Endothelial cell of umbilical vein (primary cell): ENCODE measurements at places on chromosomes 7 and 10. TPM values are rescaled to one million over a fixed set of nuclear protein-coding genes. Genes with fewer than 3 reads are reported as not detected.

Gene TMEM120A
- 133 and 159 TPM in 2 replicates for polyA plus RNA-seq

DNA sequence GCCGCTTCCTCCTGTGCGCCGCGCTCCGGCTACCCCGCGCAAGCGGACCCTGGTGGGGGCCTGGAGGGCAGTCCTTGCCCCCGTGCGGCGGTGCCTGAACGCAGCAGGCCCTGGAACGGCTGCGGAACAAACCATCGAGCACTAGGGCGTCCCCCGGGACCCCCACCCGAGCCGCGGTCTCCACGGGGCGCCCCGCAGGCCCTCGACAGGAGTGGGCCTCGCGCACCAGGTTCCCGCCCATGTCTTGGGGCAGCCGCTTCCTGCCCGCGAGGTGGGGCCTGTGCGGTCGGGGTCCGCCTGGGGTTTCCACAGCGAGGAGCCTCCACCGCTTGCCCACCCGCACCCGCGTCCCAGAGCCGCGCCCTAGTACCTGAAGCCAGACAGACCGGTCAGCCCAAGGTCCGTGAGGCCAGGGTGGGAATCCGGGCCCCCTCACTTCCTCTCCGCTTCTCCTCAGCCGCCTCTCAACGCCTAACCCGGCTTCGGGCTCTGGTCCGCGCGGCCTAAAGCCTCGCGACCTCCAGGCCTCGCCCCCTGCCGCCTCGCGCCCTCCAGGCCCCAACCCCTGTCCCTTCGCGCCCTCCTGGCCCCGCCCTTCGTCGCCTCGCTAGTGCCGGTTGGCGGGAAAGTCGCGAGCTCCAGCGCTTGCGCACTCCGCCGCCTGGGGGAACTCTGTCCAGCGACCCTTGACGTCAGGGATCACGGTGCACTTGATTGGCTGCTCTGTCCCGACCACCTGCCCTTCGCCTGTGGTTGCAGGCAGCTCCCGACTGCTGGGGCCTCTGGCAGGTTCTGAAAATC, 7.0 kb upstream of the GBX1 start:
- peak; percentile 36 for DNase-seq

- no peak for DNase-seq
These were observed 16.0 kb upstream of the PRSS1 start for GRCh38 chr7:142733271-142733670.

DNA sequence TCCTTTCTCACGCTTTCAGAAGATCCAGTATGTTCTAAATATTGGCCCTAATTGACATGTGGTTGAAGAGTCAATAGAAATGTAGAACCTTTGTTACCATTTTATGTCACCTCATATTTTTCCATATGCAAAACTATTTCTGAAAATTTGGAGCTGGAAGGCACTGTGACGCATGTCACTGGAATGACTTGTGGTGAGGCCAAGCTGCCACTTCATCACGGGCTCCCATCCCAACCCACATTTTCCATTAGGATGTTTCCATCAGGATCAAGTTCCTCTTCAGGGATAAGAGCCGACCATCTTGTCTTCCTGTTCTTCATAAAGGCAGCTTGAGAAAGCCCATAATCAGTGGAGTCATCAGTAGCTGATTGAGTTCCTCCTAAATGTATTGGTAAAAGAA, 1241.7 kb downstream of the GATA3 start:
- DNase-seq = no peak

Gene MTPN
- 47.9 and 58.1 TPM in 2 replicates for polyA plus RNA-seq

DNA sequence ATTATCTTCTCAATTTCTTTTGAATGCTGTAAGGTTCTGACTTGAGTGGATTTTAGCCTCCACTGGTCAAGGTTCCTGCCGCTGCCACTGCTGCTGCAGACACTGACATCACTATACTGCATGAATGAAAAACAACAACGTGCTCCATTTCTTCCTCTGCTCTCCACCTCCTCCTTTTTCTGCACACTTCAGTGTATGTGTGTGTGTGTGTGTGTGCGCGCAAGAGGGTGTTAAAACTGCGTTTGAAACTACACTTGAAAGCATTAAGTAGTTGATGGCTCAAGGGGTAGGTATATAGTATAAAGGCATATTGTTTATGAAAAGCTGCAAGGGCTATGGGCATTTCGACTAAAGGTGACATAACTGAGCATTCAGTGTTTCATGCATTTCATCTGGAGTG, 3.5 kb downstream of the GLCCI1 start:
- no peak for DNase-seq

DNA sequence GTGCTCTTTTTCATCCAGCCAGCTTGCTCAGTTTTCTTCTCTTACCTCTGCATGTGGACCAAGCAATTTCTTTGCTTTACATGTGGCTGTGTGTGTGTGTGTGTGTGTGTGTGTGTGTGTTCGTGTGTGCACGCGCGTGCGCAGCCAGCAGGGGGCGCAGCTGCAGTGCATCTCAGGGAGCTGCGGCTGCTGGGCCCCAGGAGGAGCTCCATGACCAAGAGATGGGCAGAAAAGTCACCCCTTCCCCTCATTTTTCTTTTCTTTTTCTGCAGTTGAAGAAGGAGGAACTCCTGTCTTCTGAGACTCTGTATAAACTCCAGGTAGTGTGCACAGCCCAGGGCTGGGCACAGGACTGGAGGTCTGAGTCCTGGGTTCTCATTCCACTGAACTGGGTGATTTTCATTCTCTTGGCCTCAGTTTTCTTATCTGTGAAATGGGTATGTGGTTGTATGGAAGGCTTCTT, 41.8 kb downstream of the BLNK start:
- peak; percentile 49 for DNase-seq

DNA sequence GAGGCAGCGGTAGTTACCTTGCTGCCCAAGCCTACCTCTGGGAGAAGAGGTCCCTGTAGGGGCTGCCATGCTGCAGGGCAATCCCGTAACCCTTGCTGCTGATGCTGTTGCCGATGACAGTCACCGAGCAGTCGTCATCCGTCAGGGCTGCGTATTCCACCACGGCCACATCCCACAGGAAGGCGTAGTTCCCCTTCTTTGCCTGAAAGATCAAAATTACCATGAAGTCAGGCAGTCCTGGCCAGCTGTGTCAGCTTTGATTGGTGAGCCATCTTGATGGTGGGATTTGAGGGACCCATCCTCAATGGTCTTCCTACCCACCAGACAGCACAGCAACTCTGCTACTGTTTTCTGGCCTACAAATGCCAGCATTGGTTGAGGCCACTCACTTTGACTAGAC, 746.8 kb downstream of the GRID1 start:
- no peak for DNase-seq

Gene TUBAL3
- polyA plus RNA-seq = not detected in 2 replicates

Gene PLA2G12B
- not detected in 2 replicates for polyA plus RNA-seq

Gene PLOD3
- polyA plus RNA-seq = 143 and 212 TPM in 2 replicates

Gene TLL2
- polyA plus RNA-seq = 0.03 and 0.10 TPM in 2 replicates

DNA sequence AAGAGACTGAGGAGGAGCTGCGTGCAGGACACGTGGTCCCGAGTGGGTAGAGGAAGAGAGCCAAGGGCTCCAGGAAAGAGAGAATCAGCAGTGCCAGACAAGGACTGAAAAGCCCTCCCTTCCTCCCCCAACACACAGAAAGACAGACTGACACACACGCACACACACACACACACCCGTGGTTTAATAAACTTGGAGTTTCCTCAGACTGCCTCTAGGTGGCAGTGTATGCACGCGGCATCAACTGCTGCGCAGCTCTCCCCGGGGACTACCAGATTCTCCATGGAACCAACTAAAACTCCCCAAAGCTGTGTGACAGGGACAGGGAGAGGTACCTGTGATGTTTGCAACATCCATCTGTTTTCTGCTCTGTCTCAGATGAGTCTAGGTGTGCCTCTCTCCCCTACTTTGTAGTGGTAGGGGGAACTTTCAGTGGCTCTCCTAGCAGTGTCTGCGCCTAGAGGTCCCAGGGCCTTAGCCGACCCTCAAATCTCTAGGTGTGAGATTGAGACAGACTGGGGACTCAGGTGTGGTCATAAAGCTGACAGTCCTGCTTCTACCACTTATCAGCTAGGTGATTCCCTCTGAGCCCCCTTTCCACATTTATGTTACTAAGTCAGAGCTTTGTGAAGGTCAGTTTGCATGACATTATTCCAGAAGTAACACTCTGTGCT, 9.3 kb upstream of the TSPAN14 start:
- peak; percentile 70 for DNase-seq

DNA sequence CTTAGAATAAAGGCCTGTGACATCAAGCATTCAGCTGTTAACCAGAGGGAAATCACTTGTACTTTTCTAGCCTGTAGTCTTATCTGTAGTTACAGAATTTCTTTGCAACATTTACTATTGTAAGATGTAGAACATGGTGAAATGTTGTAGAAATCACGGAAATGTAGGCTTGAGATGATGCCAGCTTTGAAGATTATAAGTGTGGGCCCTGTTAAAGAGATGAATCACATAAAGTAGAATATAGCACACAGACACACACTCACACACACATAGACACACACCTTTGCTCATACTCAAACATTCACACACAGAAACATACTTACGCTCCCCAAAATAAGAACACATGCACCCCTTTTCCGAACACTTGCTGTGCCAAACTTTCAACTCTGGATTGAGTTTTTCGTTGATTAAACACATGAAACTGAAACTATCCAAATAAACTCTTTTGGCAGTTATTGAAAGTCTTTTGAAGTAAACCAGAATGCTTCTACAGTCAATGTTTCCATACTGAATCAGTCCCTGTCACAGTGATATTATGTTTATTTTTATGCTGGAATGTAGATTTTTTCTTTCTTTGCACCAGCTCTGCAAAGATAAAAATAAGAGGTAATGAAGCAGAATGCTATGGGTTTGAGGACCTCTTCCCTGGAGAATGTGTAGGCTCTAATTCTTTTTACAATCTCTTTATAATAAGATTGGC, 230.3 kb upstream of the MEOX2 start:
- no peak for DNase-seq

Gene SPDYE11
- polyA plus RNA-seq = not detected in 2 replicates

- DNase-seq = no peak
These were observed 28.1 kb upstream of the SLC29A3 start for GRCh38 chr10:71290806-71291527.

GRCh38 chr7:651032-651728, 75.3 kb upstream of the DNAAF5 start:
- DNase-seq = no peak

DNA sequence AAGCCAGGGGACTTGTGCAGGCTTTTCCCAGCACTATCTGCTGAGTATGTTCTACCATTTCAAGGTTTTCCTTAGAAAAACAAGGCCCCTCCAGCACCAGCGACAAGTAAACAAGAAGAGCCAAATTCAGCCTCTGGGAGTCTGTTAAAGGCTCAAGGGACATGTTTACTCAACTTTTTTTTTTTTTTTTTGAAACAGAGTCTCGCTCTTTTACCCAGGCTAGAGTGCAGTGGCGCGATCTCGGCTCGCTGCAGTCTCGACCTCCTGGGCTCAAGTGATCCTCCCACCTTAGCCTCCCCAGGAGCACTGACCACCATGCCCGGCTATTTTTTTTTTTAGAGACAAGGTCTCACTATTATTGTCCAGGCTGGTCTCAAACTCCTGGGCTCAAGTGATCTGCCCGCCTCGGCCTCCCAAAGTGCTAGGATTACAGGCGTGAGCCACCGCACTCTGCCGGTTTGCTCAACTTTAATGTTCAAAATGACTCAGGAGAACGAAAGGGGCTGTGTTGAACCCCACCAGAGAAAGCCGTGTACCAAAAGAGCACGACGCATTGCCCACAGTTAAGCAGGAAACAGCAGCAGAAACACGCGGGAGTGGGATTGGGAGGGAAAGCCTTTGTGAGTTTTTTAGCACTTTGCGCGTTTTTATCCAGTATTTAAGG, 772 bp downstream of the PRDX3 start:
- DNase-seq = no peak

Gene THSD7A
- polyA plus RNA-seq = 2.8 and 3.3 TPM in 2 replicates

DNA sequence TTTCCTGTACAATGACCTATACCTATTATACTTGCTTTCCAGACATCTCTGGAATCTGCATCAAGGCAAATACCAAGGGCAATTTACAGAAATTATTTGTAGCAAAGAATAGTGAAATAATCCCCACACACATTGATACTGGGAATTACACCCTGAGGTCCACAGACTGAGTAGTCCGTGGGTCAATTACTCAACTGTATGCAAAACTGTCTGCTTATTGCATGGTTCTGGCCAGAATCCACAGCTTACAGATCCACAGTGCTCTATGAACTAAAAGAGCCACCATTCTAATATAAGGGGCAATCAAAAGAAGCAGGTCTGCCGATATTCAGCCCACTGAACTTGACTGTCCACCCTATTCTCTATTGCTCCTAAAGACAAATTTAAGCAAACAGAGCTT, 5.7 kb downstream of the CHCHD3 start:
- DNase-seq = no peak

- DNase-seq = no peak
These were observed 349.6 kb upstream of the MKI67 start for GRCh38 chr10:128475686-128476367.

DNA sequence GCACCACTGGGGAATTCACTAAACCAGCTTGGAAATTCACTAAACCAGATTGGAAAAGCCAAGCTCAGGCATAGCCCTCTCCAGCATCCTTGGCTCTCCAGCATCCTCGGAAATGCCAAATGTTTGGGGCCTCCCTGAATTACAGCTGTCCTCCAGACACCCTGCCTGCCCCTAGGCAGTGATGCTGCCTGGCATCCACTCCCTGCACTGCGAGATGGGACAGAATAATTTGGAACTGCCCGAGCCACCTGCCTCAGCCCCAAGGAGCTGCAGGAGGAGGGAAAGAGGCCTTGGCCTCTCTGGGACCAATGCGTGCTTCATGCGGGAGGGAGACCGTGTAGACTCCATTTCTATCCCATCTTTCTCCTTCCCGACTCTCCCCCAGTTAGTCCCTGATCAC, 64.3 kb downstream of the INSIG1 start:
- DNase-seq = no peak

GRCh38 chr7:13457790-13458189, 531.7 kb downstream of the ETV1 start:
- DNase-seq = no peak

Gene FBXL13
- 3.9 and 4.0 TPM in 2 replicates for polyA plus RNA-seq

GRCh38 chr7:76095908-76096307, 48.0 kb downstream of the MDH2 start:
- no peak for DNase-seq

Gene DNAJC12
- 0.27 and 0.54 TPM in 2 replicates for polyA plus RNA-seq

Gene NUTM2B
- polyA plus RNA-seq = 0.19 and 0.35 TPM in 2 replicates

Gene SFTPA2
- not detected in 2 replicates for polyA plus RNA-seq

DNA sequence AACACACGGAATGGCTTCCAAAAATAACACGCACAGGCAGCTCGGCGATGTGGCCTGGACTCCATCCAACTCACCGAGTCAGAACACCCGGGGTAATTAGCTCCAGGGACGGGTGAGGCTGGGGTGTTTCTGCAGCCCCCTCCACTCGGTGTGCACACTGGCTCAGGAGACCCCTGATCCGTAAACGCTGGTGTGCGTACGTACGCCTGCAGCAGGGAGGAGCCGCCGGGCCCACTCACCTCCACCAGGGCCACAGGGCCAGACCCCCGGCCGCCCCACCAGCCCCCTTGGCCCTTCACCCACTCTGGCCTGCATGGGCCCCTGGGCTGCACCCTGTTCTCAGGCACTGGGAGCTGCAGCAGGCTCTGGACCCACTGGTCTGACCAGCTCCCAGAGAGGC, 22.4 kb upstream of the UTF1 start:
- no peak for DNase-seq

GRCh38 chr7:36278069-36278619, 111.5 kb upstream of the ANLN start:
- DNase-seq = no peak

DNA sequence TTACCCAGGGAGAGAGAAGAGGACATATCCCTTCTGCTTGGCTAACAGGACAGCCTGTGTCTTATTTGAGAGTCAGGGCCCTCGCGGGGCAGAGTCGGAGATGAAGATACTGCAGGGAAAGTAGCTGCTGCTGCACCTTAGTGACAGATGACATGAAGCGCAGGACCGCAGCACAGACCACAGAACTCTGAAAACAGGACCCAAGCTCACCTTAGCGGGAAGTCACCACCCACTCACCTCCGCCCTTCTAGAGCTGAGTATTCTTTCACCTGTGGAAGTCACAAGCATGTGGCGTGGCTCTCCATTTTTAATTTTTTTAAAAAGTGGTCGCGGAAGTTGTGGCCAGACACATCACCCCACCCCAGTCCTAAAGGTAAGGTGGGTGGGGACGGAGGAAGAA, 191.4 kb downstream of the FAM107B start:
- DNase-seq = no peak
